ENCODE measurements at places on chromosomes 7 and 10.

DNA sequence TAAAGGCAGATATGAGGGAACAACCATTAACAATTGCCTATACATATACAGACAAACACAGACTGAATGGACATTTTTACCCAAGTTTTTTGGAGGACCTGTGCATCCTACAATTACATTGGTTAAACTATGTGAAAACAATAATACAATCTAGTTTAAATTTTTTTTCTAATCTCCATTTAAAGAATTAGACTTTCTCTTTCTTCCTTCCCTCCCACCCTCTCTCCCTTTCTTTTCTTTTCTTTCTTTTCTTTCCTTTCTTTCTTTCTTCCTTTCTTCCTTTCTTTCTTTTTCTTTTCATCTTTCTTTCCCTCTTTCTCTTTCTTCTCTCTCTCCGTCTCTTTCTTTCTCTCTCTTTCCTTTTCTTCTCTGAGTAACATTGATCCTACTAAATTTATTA is 183.7 kb downstream of the HDAC9 start:
- DNase-seq, result no peak

DNA sequence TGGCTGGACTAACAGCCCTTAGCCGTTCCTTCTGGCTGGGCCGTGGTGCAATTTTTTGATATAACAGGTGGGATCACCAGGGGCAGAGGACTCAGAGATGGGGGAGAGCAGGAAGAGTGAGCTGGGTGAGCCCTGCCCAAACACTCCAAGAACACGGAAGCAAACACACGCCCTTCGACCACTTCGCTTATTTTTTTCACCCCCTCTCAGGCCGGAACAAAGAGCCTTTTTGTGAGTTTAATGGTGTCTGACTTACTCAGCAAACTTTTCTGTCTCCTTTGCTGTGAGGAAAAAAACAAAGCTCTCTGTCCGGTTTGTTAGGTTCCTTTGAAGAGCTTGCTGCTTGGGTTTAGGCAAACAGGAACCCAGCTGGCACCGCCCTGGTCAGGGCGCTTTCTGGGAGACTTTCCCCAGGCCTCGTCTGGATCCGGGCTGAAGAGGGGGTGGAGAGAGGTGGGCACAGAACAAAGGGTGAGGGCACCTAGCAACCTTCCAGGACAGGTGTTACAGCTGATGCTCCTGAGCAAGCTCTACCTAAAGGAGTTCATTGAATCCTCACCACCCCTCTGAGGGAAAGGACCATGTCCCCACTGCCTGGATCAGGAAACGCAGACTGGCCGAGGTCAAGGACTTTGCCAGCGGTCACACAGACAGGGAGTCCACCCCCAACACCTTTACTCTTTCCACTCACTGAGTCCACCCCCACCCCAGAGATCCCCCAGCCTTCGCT is 23.3 kb downstream of the CALML3 start:
- DNase-seq, result no peak

DNA sequence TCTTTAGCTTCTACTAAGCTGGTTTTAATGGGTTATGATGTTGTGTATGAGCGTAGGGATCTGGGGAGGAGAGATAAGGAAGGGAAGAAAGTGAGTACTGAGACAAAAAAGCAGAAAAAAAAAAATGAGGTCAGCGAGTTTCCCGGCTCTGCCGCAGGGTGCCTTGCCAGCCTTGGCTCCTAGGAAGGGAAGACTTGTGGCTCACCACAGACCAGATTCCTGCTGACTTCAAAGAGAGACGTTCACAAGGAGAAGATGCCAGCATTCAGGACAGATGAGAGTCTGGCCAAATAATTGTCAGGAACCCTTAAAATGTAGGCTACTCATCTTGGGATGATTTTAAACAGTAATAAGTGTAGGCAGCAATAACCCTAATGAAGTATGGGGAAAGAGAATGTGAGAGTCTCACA is 11.4 kb upstream of the FAS start:
- DNase-seq, result peak; percentile 15

- no peak for DNase-seq
Measured at GRCh38 chr7:23232966-23233365, 13.6 kb upstream of the GPNMB start.

- DNase-seq, result no peak
Measured at GRCh38 chr7:129228633-129229032, 3.8 kb downstream of the AHCYL2 start.

DNA sequence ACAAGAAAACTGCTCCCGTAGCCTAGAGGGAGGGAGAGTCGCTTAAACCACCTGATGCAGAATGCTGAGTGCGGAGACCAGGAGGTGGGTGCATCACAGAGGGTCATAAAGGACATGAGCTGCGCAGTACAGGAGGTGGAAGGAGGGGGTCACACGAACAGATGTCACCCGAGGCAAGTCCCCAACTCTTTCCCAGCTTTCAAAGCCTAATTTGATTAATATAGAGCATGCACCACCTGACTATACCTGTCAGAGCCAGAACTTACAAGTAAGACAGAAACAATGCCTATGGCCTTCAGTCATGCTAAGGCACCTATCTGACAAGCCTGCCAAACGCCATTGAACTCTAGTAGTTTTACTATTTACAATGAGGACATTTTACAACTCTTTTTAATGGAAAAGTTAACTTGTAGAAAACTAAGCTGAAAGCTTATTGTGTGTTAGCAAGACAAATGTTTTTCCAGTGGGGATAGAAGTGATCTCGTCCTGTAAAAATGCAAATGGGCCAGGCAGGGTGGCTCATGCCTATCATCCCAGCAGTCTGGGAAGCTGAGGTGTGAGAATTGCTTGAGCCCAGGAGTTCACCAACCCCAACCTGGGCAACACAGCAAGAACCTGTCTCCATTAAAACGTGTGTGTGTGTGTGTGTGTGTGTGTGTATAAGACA is 1.1 kb upstream of the VOPP1 start:
- DNase-seq, result no peak

DNA sequence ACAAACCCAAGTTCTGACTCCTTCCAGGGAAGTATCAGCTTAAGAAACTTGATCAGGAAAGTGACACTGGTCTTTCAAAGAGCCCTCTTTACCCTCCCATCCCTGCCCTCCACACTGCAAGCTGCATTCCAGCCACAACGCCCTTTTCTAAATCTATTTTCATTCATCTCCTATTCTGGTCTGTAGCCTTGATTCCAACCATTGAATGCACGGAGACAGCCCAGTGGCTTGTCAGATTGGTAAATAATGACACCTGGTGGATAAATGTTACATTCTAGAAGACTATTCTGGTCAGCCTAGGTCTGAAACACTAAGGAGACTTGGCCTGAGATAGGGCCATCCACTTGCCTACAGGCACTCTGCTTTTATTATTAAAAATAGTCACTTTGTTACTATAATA is 20.9 kb downstream of the MORN4 start:
- DNase-seq, result peak; percentile 42

DNA sequence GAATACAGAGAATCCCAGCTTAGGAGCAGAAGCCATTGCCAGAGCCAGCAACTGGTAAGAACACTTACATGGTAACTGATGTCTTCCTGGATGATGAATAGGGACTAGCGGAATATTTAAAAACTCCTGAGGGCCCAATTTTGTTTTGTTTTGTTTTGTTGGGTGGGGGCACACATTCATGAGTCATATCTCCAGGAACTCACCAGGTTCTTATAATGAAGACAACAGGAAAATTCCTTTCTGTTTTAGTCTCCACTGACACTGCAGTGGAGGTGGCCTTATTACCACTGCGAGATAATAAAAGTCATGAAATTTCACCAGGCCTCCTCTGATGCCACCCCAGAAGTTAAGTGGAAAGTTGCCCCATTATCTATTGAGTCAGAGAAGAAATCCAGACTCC is 6.6 kb upstream of the CUZD1 start:
- DNase-seq, result no peak

GRCh38 chr10:34641913-34642558 is 173.1 kb downstream of the PARD3 start:
- no peak for DNase-seq

- DNase-seq, result no peak
Measured at GRCh38 chr10:132711613-132712121, 74.3 kb downstream of the NKX6-2 start.

DNA sequence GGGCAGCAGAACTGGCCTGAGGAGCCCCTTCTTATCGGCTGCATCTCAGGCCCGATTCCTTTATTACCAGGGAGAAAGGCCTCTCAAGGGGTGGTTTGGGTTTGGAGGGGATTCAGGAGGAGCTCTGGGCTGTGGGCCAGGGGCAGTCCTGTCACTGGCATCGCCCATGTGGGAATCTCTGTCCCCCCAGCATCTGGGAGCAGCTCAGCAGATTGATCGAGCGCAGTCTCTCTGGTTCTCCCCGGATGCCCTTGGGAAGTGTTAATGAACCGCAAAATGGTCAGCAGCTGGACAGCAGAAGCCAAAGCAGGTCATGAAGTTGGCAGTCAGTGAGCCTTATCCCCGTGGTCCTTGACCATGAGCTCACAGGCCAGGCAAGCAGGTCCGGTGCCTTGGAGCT is 104.4 kb upstream of the ANLN start:
- DNase-seq, result no peak

GRCh38 chr10:31936933-31937332 is 8.3 kb upstream of the ARHGAP12 start:
- DNase-seq, result no peak

DNA sequence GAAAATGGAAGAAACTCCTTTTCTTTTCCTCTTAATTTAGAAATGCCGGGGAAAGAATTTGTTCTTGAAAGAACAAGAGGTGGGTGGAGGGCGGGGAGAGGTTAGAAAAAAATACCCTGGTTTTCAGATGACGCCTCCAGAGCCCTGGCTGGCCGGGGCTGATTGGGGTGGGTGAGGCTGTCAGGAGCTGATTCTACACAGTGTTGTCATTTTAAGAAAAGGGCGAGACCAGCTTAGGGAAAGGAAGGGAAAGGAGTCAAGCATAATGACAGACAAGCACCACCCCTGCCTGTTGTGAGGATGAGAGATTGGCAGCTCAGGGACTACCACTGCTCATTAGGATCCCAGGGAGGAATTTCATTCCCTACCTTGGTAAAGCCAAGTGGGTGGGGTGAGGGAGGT is 9.9 kb upstream of the FAM180A start:
- no peak for DNase-seq

Data from HEK293T (cell line).